GM12878 (cell line): ENCODE measurements at places on chromosomes 3 and 15.
A peak's percentile ranks its signal among the peaks of the same experiment; 100 is the strongest.

DNA sequence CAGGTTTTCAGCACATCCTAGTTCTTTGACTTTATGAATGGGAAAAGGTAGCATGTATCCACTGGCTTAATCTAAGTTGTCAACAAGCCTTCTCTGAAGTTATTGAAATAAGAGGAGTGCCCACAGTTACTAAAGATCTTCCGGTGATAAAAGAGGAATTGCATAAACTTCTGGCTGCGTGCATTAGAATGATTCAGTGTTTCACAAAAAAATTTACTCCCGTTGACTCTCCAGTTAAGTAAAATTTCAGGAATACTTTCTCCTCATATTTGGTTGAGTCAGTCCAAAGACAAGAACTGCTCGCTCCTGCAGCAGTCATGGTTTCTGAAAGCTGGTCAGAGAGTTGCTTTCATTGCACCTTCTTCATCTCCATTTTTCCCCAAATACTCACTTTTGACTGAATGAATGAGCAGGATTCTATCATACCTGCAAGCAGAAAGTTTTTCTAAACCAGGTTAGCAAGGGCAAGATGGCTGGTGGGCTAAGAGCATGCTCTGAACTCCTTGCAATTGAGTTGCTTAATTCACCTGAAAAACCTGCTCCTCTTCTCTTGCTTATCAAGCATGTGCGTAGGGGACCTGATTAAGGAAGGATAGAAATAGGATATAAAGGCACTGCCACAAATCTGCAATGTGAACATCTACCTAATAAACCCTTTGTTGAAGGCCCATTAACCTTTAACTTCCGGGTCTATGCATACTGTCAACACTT, 64.2 kb upstream of the TIMP4 start:
- DNase-seq, result no peak

- no peak for DNase-seq
Observed at GRCh38 chr3:145094355-145094941, 1066.5 kb downstream of the PLOD2 start.

GRCh38 chr3:161043336-161044035, 61.7 kb downstream of the B3GALNT1 start:
- no peak for DNase-seq

- DNase-seq, result no peak
Observed at GRCh38 chr3:112017091-112017490, 17.4 kb upstream of the TMPRSS7 start.

DNA sequence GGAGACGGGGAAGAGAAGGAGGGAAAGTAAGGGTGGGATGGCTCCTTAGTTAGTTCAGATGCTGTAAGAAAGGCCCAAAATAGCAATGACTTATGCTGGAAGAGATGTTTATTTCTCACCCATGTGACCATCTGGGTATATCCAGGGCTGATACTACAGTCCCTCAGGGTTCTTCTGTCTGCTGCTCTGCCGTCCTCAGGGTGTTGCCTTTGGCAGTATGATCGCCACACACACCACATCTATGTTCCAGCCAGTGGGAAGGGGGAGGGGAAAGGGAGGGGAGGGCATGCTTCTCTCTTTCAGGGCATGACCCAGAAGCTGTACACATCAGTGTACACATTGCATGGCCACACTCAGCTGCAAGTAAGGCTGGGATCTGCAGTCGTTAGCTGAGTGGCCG, 10.2 kb downstream of the CD276 start:
- no peak for DNase-seq

GRCh38 chr3:194069421-194070219, 66.3 kb upstream of the HES1 start:
- no peak for DNase-seq

DNA sequence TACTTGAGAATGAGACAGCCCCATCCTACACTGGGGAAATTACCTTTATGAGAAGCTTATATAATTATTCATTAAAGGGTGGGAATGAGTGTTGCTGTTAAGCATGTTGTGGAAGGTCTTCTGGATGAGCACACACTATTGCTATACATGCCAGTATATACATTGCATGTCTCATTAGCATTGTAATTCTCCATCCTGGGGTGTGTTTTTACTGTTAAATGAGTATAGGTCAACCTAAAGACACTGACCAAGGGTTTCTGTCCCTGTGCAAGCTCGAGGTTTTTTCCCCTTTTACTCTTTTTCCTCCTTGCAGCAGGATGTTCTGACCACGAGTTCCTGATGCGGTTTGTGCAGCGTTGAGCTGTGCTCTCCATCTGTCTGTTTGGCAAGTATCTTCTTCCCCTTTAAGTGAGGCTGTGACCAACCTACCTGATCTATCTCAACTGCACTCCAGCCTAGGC, 7.2 kb upstream of the IVD start:
- DNase-seq, result peak; percentile 58

- DNase-seq, result no peak
Observed at GRCh38 chr15:99059010-99059981, 45.6 kb upstream of the SYNM start.

- DNase-seq, result no peak
Observed at GRCh38 chr3:58577269-58577821, at the start of gene FAM107A. Gene FAM107A (minus strand): TSS chr3:58577391. CDS start chr3:58569860, 7,531 bp downstream.

DNA sequence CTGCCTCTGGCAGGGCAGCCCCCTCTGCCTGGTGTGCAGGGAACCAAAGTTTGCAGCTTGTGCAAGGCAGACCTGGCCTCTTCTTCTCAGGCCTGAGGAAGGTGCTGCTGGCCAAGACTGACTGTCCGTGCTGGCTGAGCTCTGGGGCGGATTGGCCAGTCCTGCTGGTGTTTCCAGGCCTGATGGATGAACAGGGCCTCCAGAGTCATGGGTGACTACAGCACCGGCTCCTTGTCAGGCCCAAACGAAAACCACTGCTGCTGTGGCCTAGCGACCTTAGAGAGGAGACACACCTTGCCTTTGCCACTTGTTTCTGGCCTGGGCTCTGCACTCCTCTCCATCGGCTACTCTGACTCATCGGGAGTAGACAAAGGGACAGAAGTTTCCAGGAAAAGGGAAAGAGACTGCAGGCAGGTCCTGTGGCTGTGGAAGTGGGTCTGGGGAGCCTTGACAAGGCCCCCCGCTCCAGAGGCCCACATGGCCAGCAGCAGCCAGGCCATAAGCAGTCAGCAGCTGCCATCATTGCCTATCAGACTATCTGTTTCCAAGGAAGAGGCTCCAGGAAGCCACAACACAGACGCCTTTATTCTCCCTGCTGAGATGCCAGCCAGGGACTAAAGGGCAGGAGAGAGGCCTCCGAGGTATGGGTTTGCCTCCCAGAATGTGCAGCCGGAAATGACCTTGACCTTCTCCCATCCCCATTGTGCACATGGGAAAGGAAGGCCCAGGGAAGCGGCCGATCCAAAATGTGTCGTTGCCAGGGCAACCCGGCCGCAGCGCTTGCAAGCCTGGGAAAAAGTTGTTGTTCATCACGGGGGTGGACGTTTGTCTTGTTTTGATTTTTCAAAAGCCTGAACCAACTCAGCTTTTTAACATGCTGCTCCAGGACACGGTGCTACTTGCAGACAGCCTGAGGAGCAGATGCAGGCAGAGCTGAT, 160.5 kb downstream of the CHSY1 start:
- DNase-seq, result no peak

GRCh38 chr3:169754711-169755110, 10.1 kb downstream of the TERC start:
- no peak for DNase-seq

DNA sequence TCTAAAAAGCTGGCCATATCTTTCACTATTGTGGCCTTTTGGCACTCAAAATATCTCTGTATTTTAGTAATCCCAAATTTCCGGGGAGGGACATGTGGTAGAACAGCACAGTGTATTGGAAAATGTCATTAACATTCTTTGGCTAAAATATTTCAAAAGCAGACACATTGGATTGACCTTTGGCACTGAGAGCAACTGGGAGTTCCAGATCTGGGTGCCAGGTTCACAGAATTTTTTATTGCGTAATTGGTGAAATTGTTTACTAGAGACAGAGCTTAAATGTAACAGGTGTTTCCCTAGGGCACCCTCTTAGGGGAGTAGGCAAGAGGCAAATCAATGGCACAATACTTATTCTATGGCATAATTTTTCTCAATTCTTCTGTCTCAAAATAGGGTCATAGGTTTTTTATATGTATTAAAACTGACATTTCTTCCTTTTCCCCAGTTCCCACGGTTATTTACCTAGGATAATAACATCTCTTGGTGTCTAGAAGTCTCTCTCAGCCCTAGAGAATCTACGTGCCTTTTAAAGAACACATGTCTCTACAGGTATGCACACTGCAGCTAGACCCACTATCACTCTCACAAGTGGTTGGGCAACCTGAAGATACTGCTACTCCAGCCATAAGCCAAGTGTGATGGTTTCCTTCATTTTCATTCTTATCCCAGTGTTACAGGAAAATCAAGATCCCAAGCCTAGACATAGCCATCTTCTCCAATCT, 10.6 kb downstream of the RBMS3 start:
- DNase-seq, result no peak

DNA sequence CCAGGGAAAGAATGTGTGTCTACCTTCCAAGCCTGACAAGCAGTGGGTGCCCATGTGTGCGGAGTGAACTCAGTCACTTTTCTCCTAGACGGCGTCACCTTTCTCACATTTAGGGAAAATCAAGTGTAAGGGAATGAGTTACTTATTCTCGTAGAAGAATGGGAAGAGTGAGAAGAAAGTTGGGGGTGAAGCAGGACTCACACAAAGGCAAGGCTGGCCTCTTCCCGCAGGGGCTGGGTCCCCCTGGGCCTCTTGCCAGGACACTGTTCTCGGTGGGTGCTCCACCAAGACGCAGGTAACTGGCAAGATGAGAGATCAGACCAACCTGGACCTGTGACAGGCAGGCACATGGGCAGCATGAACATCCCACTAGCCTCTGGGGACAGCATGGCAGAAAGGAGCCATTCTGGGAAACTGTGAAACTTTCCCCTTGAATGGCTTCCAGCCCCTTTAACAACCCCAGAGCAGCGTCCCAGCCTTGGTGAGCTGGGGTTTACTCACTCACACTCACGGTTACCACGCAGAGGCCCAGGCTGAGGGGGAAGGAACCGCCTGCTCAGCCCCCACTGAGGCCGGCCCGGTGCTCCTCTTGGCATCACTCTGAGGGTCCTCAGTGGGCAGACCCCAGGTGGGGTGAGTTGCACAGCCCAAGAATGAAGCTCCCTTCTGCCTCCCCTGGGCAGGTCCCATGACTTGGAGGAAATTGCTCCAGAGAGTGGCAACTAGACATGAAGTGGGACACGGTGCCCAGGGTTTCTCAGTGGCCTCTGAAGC, 15.0 kb upstream of the SRP14 start:
- DNase-seq, result no peak

DNA sequence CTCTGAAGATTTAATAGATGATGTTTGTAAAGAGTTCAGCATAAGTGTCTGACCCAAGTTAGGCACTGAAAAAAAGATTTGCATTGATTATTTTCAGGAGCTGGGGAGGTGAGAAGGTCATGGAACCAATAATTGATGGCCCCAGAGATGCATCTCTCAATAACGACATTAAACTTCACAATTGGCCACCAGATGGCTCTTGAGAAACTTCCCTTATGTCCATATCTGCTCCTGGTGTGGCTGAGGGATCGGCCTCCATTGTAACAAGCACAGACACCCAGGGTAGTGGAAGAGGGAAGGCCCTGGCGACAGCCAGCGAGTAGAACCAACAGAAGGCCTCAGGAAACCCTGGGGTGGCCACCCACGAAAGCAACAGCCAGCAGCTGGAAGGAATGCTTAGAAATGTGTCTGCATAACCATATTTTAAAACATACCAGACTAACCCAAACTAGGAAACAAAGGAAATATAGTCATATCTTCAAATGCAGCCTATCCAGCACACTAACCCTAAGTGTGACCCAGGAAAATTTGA, 536.7 kb downstream of the SOX2 start:
- no peak for DNase-seq

- no peak for DNase-seq
Observed at GRCh38 chr15:83654379-83655236, 685 bp downstream of the ADAMTSL3 start.

- DNase-seq, result no peak
Observed at GRCh38 chr3:57654267-57654666, 38.6 kb downstream of the DENND6A start.

GRCh38 chr3:131193641-131194238, 167.1 kb downstream of the NEK11 start:
- DNase-seq, result no peak

DNA sequence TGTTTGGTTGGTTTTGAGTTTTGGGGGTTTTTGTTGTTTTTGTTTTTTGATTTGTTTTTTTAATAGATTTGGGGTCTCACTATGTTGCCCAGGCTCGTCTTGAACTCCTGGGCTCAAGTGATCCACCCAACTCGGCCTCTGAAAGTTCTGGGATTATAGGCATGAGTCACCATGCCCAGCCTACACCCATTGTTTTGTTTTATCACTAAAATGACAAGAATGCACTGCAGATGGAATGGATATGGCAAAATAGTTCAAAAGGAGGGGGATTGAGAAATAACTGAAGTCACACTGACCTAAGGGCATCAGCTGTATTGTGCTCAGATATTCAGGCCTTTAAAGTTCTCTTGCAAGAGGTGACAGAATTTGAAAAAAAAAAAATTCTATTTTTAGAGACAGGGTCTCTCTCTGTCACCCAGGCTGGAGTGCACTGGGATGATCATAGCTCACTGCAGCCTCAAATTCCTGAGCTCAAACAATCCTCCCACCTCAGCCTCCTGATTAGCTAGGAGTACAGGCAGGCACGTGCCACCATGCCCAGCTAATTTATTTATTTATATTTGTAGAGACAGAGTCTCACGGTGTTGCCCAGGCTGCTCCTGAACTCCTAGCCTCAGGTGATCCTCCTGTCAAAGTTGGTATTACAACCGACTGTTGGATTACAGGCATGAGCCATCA, 4.4 kb upstream of the RASA2 start:
- no peak for DNase-seq

GRCh38 chr3:31503456-31503855, 29.3 kb upstream of the STT3B start:
- DNase-seq, result no peak

GRCh38 chr3:40827942-40828688, 303.4 kb downstream of the ZNF621 start:
- no peak for DNase-seq

DNA sequence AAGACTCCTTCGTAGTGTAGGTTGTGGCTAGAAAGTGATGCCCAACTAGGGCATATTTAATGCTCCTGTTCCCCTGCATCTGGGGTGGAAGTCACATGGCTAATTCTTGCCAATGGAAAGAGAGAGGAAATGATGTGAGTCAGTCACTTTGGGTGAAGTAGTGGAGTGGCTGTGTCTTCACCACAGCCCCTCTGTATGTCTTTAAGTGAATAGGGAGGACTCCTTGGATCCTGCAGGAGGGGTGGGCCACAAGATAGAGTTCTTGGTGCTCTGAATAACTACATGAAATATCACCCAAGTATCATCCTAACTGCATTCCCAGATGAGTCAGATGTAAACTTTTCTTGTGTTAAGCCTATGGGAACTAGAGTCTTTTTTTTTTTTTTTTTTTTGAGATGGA, 17.8 kb upstream of the MB21D2 start:
- DNase-seq, result no peak
